ENCODE measurements at places on chromosomes 16 and 17. TPM values are rescaled to one million over a fixed set of nuclear protein-coding genes. Genes with fewer than 3 reads are reported as not detected.

The SPN gene
- total RNA-seq: not detected

The KRTAP9-8 gene
- not detected for total RNA-seq

The PTGES3L gene
- total RNA-seq: not detected

The HOXB13 gene
- total RNA-seq: 1.9 TPM

The CDC27 gene
- total RNA-seq: 105 TPM

The HSF5 gene
- not detected for total RNA-seq

The CDH3 gene
- total RNA-seq: not detected

The C16orf95 gene
- 2.7 TPM for total RNA-seq

The HOXB5 gene
- total RNA-seq: 2.3 TPM

The KRTAP1-5 gene
- total RNA-seq: not detected

The KRTAP9-3 gene
- not detected for total RNA-seq

The NLRC3 gene
- total RNA-seq: not detected

Data from NCI-H460 (cell line).